D721Med (cell line): ENCODE measurements at places on chromosomes 4 and X.

GRCh38 chrX:26254436-26254835 is 38.5 kb downstream of the MAGEB5 start:
- DNase-seq: no peak

GRCh38 chr4:6495296-6495590 is 22.8 kb upstream of the PPP2R2C start:
- no peak for DNase-seq

- no peak for DNase-seq
These were observed 29.7 kb downstream of the PARM1 start for GRCh38 chr4:74962584-74962983.

DNA sequence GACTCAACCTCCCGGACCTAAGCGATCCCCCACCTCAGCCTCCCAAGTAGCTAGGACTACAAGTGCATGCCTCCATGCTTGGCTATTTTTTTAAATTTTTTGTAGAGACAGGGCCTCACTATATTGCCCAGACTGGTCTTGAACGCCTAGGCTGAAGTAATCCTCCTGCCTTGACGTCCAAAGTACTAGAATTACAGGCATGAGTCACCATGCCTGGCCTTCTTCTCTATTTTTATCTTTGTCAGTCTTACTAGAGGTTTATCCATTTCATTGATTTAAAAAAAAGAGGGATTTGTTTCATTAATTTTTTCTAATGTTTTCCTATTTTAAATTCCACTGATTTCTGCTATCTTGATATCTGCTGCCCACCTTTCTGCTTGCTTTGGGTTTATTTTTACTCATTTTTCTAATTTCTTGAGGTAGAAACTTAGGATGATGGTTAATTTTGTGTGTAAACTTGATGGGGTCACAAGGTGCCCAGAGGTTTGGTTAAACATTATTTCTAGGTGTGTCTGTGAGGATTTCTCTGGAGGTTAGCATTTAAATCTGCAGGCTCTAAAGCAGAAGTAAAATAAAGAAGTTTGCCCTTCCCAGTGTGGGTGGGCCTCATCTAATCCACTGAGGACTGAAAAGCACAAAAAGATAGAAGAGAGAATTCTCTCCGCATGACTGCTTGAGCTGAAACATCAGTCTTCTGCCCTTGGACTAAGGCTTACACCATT is 116.2 kb upstream of the DCLK2 start:
- DNase-seq: no peak

- DNase-seq: no peak
These were observed 74.7 kb downstream of the UGT8 start for GRCh38 chr4:114673306-114673705.

- no peak for DNase-seq
These were observed 48.1 kb upstream of the FAM9C start for GRCh38 chrX:13092455-13092941.

GRCh38 chr4:152805818-152806217 is 26.1 kb downstream of the ARFIP1 start:
- DNase-seq: no peak

GRCh38 chr4:60173103-60173502 is 1027.0 kb upstream of the ADGRL3 start:
- DNase-seq: no peak

DNA sequence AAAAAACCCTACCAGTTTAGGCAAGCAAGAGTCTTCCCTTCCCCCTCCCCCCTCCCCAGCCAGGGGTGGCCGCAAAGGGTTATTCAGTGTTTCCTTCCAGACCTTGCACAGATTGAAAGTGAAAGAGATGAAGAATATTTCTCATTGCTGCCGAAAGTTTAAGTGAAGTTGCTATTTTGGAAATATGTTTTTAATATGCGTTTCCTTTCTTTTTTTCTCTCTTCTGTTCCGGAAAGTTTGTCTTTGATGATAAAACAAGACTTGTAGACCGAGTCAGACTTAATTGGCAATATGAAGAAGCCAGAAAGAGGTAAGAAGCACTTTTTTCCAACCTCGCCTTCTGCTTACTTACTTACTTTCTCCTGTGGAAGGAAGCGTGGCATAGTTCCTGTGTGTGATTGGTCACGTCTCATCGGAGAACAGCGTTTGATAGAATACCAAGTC is 58.5 kb upstream of the CLCN4 start:
- DNase-seq: no peak

DNA sequence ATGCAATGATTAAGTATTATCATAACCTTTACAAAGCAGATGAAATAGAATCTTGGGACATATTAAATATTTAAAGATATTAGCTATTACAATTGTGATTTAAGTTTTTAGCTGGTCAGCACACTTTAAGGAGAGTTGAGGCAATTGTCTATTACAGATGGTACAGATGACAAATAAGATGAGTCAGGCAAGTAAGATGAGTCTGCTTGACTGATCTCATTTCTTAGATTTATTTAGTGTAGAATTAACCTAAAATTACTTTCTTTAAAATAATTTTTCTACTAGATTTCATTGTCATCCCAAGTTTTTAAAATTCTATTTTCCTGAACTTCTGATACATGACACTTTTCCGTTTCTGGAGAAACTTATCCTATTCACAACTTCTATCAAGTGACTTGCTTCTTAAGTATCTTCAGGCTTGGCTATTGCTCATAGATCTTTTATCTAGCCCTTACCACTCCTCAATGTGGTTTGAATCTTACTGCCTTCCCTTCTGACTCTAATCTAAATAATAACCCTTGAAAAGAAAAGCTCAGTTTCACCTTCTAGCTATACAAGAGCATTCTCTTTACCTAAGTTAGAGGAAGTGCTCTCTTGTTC is 32.9 kb downstream of the CXCL1 start:
- DNase-seq: no peak

DNA sequence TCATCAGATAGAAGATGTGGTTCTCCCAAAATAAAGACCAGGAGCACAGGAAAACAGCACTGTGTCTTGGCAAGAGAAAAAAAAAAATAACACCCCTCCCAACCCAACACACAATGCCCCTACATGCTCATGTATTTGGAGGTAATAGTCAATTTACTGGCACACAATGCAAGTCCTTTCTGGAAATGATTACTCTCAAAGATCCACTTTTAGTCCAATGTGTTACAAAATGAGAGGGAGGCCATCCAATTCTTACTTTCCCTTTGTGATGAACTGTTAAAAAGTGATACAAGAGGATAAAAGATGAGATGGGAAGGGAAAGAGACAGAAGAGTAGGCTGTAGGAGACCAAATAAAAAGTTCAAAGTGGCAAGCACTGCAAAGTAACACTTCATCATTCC is 180.3 kb upstream of the DKK2 start:
- no peak for DNase-seq

GRCh38 chrX:24149351-24150050 is at the start of gene ZFX:
Gene ZFX, plus strand, starts transcription at chrX:24149729. Its CDS starts 23,014 bp downstream, at chrX:24172743.
- DNase-seq: no peak

GRCh38 chrX:3522101-3522650 is 175.7 kb upstream of the MXRA5 start:
- DNase-seq: no peak

DNA sequence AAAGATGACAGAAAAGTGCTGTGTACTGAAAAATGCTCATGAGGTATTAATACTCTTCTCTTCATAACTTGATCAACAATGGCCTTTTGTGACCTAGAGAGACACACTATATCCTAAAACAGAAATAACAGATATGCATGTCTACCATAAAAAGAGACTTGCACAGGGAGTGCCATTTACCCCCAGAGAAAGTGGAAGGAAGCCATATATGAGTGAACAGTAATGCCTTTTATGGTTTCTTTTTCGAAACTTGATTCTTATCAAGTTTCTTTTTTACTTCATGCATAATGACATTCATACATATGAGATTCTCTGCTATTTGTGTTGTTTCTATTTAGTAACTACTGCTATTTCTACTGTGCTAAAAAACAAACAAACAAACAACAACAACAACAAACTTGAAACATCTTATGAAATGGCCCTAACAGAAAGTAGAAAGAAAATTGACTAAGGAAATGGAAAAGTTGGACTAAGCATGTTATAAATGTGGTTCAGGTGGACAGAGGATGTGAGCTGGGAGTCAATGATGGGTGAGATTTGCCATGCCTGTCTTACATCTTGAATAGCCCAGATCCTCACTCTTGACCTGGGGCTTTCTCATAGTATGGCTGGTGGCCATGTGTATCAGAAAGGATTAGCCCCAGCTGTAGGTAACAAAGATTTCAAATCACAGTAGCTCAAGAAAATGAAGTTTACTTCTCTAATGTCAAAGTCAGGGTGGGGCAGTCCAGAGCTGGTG is 43.8 kb downstream of the GEMIN8 start:
- no peak for DNase-seq

DNA sequence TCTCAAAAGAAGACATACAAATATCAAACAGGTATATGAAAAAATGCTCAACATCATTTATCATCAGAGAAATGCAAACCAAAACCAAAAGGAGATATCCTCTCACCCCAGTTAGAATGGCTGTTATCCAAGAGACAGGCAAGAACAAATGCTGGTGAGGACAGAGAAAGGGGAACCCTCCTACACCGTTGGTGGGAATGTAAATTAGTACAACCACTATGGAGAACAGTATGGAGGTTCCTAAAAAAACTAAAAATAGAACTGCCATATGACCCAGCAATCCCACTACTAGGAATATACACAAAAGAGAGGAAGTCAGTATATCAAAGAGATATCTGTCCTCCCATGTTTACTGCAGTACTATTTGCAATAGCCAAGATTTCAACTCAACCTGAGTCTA is 83.5 kb downstream of the CDS1 start:
- no peak for DNase-seq

- no peak for DNase-seq
These were observed 106.4 kb downstream of the RTL5 start for GRCh38 chrX:72025236-72025770.

DNA sequence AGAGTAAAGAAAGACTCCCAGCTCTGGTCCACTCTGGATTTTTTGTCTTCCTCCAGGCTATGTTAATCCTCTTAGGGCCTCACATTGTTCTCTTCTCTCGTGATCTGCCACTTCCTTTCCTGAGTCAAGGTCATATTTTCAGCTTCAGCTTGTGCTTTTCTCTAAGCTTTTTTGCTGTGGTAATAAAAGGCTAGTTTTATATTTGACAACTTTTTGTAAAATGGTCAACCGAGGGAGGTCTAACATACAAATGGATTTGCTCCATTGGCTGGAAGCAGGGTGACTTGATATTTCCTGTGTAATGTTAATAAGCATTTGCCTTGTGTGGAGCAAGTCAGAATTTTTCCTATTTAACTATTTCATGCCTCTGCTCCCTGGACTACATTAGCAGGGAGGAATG is 239.7 kb downstream of the RAB28 start:
- DNase-seq: no peak
